ENCODE measurements at places on chromosomes 4 and X.

GRCh38 chr4:145679520-145679919 lies 426 bp upstream of the C4orf51 start:
- DNase-seq, result no peak

- DNase-seq, result no peak
Observed at GRCh38 chrX:41386222-41386990, 52.4 kb downstream of the DDX3X start.

GRCh38 chr4:39947417-39947816 lies 30.3 kb downstream of the PDS5A start:
- no peak for DNase-seq

GRCh38 chr4:1208266-1208961 lies 36.0 kb upstream of the SPON2 start:
- no peak for DNase-seq

GRCh38 chr4:40003986-40004385 lies 26.3 kb upstream of the PDS5A start:
- no peak for DNase-seq

DNA sequence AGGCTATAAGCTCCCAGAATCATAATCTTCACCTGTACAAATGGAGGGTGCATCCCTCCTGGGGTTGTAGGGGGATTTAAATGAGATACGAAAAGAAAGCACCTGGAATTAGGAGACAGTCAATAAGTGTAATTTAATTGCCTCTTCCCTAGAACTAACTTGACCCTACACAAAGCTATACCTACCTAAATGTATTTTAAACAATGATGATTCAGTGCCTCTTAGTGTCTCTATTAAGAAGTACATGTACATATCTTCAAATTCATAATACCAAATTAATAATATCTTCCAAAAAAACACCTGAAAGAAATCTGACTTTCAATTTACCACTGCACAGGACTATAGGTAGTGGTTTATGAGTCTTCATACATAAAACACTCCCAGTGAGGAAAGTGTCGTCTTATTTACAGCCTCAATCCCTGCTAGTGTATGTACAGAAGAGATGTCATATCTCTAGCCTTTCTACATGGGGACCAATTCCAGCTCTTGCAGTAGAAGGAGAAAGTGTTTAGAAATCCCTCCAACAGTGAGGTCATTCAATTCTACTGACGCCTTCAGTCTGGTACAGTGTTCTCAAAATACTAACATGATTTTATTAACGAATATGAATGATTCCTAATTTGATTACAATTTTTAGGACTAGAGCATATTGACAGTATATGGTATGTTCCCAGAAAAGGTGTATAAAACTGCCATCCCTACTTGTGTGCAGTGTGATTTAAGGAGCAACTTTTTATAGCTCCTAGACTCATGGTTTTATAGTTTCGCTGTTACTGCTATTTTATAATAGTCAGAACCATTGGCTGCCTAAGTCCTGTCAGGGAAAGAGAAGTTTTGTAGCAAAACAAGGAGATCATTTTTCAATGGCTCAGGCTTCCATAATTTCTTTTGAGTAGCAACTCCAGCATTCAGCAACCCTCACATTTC lies 282.7 kb downstream of the UNC5C start:
- no peak for DNase-seq

DNA sequence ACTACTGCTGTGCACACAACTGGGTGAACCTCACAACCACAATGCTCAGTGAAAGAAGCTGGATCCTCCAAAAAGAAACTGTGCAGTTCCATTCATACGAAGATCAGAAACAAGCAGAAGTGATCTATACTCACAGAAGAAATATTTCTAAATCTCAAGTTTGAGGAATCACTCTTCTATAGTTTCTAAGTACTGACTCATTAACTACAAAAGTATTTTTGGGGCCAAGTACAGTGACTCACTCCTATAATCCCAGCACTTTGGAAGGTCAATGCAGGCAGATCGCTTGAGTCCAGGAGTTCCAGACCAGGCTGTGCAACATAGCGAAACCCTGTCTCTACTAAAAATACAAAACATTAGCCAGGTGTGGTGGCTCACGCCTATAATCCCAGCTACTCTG lies 51.3 kb upstream of the RELL1 start:
- no peak for DNase-seq

DNA sequence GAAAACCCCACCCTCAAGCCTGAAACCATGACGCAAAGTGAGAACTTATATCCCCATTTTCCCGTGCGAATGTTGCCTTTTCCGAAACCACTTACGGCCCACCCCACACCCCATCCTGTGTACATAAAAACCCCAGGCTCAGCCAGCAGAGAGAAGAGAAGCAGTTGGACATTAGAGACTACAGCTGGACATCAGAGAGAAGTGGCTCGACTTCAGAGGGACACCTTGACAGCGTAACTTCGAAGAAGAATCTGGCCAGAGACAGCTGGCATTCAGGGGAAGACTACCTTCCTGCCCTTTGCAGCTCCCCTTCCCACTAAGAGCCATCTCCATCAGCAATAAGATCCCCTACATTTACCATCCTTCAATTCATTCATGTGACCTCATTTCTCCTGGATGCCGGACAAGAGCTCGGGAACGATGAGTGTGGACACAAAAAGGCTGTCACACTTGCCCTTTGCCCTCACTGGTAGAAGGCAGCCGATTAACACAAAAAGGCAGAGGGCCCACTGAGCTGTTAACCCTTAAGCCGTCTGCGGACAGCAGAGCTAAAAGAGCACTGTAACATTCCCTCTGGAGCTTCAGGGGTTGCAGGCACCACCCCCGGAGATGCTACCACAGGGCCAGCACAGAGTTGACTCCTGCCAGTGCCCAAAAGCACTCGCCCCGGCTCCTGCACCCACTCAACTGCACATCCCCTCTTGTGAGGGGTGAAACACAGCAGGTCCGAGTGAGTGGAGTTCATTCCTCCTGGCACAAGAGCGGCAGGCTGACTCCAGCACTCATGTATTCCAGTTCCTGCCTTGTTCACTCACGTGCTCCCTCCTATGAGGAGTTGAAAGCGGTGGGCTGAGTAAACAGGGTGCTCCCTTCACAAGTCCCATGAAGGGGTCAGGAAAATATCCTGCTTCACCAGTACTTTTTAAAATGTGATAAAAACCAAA lies 7.5 kb downstream of the CHM start:
- no peak for DNase-seq

GRCh38 chr4:182139491-182139890 lies 103.7 kb upstream of the TENM3 start:
- DNase-seq, result no peak

- no peak for DNase-seq
Observed at GRCh38 chrX:119745283-119745848, 13.0 kb upstream of the SOWAHD start.
